CD8-positive, alpha-beta memory T cell (primary cell): ENCODE measurements at places on chromosomes 1 and 21. TPM values are rescaled to one million over a fixed set of nuclear protein-coding genes. Genes with fewer than 3 reads are reported as not detected.

Gene HES3
- not detected for total RNA-seq

Gene UBE2J2
- 76.7 TPM for total RNA-seq

- DNase-seq = no peak
Measured at GRCh38 chr1:23423415-23424292, 894 bp downstream of the TCEA3 start.

DNA sequence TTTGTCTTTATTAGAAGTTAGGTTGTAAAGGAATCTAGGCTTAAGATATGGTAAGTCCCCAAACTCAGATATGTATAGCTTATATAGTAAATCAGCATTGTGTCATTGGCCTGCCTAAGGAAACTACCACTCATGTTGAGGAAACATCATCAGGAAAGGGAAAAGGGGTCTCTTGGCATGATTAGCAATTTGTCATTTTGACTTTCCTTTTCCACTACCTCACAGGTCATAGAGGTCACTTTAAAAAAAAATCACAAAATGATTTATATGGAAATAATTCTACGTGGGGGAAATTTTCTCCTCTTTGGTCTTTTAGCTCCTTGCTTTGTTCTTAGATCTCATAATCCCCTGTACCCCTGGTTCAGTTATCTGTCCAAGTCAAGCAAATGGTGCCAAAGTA is 213.5 kb downstream of the RPS6KC1 start:
- no peak for DNase-seq

- DNase-seq = no peak
Measured at GRCh38 chr1:30008998-30009657, 714.3 kb downstream of the MATN1 start.

- no peak for DNase-seq
Measured at GRCh38 chr1:184959626-184960025, 14.7 kb downstream of the NIBAN1 start.
